ENCODE measurements at places on chromosomes 2 and 18. TPM values are rescaled to one million over a fixed set of nuclear protein-coding genes. Genes with fewer than 3 reads are reported as not detected.

DNA sequence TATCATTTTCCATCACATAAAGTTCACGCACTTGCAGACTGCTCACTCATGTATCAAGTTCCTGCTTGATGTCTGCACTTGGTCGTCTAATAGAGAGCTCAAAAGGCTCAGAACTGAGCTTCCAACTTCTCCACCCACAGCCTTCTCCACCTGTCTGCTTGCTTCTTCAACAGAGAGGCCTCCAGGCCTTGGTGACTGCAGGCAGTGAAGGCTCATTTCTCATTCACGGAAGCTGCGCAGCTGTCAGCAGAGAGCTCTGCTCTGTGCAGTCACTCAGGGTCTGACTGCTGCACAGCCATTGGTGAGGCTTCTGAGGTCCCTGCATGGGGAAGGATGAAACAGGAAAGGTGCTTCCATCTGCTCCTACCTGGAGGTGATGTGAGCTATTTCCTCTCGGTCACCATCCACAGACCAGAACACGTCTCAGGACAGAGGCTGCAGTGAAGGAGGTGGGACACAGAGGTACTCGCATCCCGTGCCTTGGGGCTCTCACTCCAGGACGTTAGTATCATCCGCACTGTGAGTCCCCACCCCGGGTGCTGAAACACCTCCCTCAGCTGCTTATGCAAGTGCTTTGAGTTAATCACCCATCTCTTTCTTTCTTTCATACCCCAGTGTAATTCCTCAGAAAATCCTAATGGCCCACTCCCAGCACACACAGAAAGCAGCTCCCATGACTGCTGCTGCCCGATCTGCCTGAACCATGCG is 126.2 kb downstream of the TMEM18 start:
- H3K36me3 ChIP-seq, result no peaks in the 10 kb centered on the region
- no peak overlapping the region for H3K4me3 ChIP-seq
- no peaks in the 10 kb centered on the region for H3K27me3 ChIP-seq
- DNase-seq, result no peak

- peak overlapping the region; percentile 89 for H3K27ac ChIP-seq
- peaks cover 36% of the 10 kb centered on the region for H3K4me1 ChIP-seq
- DNase-seq, result no peak
- H3K4me3 ChIP-seq, result no peak overlapping the region
- no peaks in the 10 kb centered on the region for H3K27me3 ChIP-seq
Measured at GRCh38 chr2:215919624-215920243, 93.6 kb downstream of the MREG start.

GRCh38 chr2:106053581-106053980 is 140.5 kb downstream of the UXS1 start:
- no peak overlapping the region for H3K27ac ChIP-seq
- H3K36me3 ChIP-seq, result no peaks in the 10 kb centered on the region
- H3K4me1 ChIP-seq, result peaks cover 19% of the 10 kb centered on the region
- H3K4me3 ChIP-seq, result peak overlapping the region; percentile 28
- H3K27me3 ChIP-seq, result peaks cover 5% of the 10 kb centered on the region
- DNase-seq, result no peak

The NOTO gene
- not detected for total RNA-seq

All from osteoblast (primary cell).